ENCODE measurements at places on chromosomes 4 and X. TPM values are rescaled to one million over a fixed set of nuclear protein-coding genes. Genes with fewer than 3 reads are reported as not detected.

The NDST4 gene
- not detected for total RNA-seq

The RGN gene
- total RNA-seq = not detected

The TBX22 gene
- not detected for total RNA-seq

The PF4V1 gene
- not detected for total RNA-seq

The POLN gene
- total RNA-seq = 2.7 TPM

The SPANXB1 gene
- total RNA-seq = not detected

DNA sequence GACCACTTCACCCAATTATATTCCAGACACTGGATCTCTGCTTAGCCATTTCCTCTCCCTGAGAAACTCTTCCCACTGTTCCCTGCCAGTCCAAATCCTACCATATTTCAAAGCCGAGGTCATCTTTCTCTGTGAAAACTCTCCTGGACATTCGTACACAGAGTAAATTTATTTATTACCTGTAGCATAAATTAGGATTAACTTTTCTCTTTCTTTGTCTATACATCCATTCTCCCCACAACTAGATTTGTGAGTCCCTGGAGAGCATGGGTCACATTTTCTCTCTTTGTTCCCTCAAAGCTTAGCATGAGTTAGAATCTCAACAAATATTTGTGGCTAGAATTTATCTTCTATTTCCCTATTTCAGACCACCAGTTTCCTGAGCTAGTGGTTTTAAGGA, 27.8 kb upstream of the SMIM10 start:
- no peaks in the 10 kb centered on the region for H3K4me1 ChIP-seq
- no peaks in the 10 kb centered on the region for H3K27me3 ChIP-seq
- H3K27ac ChIP-seq = no peak overlapping the region
- DNase-seq = no peak

GRCh38 chr4:153159016-153159415, 45.2 kb upstream of the TRIM2 start:
- H3K4me3 ChIP-seq = no peak overlapping the region
- H3K27me3 ChIP-seq = no peaks in the 10 kb centered on the region
- H3K36me3 ChIP-seq = no peaks in the 10 kb centered on the region
- H3K4me1 ChIP-seq = peaks cover 19% of the 10 kb centered on the region

DNA sequence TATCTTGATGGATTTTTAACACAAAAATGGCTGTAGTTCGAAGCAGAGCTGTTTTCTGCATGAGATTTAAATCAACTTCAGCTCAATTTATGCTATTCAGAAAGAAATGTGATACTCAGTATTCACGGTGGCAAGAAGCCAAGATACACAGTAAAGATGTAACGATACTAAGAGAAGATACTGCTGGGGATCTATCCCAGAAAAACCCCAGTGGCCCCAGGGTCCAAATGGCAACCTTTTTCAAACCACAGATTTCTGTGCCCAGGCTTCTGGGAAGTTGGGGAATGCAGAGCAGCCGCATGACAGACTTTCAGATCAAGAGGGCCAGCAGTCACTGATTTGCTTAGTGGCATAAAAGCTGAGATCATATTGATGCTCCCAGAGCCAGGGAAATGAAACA, 353.9 kb downstream of the AFF2 start:
- DNase-seq = no peak
- no peaks in the 10 kb centered on the region for H3K4me1 ChIP-seq
- no peak overlapping the region for H3K27ac ChIP-seq

- no peak overlapping the region for H3K27ac ChIP-seq
- no peak for DNase-seq
- no peaks in the 10 kb centered on the region for H3K4me1 ChIP-seq
- H3K4me3 ChIP-seq = no peak overlapping the region
- no peaks in the 10 kb centered on the region for H3K36me3 ChIP-seq
Measured at GRCh38 chr4:80097400-80098177, 24.6 kb upstream of the ANTXR2 start.

DNA sequence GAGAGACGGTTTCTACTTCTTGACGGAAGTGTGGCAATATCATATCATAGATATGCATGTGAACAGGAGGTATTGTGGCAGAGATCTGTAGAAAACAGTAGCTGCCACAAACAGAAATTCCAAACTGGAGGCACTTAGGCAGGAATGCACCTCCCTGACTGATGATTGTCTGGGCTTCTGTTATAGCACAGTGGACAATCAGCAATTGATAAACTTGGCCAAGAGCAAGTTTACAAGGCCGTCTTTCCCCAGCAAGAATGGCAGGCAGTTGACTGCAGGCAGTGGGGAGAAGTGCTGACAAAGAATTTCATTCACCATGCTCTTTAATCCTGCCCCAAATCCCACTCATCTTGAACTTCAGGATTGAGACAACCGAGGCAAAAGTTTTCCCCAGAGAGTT, 114.4 kb upstream of the STOX2 start:
- no peak overlapping the region for H3K27ac ChIP-seq
- no peaks in the 10 kb centered on the region for H3K36me3 ChIP-seq
- H3K4me1 ChIP-seq = no peaks in the 10 kb centered on the region

DNA sequence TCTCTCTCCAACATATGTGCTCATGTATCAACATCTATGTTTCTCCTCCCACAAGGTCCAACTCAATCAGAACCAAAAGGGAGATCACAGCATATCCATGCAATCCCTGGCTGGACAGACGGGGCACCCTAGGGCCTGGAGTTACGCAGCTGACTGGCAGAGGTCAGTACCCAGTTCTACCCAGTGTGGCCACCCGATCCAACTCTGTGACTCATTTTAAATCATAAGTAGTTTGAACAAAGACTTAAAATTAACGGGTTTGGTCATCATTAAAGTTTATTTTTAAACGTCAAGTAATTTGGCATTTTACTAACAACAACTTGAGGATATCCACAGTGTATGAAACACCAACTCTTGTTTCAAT, 59.5 kb downstream of the APBB2 start:
- H3K4me1 ChIP-seq = no peaks in the 10 kb centered on the region
- no peak overlapping the region for H3K4me3 ChIP-seq
- H3K27me3 ChIP-seq = no peaks in the 10 kb centered on the region
- no peak overlapping the region for H3K27ac ChIP-seq
- DNase-seq = no peak

GRCh38 chr4:175376287-175376977, 435.6 kb downstream of the GPM6A start:
- no peaks in the 10 kb centered on the region for H3K36me3 ChIP-seq
- no peaks in the 10 kb centered on the region for H3K4me1 ChIP-seq
- H3K4me3 ChIP-seq = no peak overlapping the region

DNA sequence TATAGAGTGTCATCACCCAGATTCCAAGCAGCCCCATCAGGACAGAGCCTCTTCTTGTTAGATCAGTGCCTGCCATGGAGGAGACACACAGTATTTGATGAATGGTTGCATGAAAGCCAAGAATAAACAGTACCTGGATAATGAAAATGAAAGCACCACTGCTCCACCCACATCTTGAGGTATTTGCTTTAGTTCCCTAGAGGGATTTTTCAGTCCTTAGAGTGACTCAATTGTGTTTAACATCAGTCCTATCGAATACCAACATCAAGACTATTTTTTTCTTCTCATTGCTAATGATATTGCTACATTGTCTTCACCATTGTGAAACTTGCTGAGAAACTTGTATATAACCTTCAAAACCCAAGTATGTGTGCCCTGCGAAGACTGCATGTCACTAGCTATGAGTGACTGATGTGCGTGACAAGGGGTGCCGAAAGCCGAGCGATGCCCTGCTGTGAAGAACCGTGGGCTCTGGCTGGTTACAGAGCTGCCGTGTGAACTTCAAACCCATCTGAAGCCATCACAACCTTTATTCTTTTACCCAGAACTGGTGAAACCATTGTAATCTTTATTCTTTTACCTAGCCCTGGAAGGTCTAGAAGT, 211.3 kb upstream of the FAT1 start:
- H3K4me3 ChIP-seq = no peak overlapping the region
- H3K4me1 ChIP-seq = peaks cover 12% of the 10 kb centered on the region
- no peaks in the 10 kb centered on the region for H3K36me3 ChIP-seq
- H3K27me3 ChIP-seq = no peaks in the 10 kb centered on the region

DNA sequence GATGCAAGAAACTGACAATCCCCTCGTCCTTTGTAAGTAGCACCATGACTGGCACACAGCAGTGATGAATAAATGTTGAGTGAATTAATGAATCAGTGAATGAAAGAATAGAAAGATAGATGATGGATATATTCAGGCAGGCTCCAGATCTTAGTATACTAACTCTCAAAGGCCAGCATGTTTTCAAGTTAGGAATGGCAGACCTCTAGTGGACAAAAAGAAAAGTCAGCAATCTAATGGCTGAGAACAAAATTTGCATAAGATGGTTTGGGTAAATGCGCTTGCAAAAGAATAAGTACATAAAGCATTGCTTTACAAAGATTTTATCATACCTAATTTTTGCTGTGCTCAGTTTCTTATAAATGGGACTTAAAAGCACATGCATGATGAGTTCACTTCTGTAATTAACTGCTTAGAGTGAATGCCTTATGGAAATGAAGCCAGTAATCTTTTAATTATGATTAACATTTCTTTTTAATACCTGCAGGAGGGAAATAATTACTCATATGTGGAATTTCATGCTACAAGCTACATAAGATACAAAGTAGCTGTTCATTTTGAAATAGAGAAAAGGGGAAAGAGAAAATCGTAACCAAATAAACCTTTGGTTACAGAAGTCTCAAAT, 126.9 kb upstream of the GPRIN3 start:
- no peaks in the 10 kb centered on the region for H3K27me3 ChIP-seq
- H3K4me1 ChIP-seq = peaks cover 8% of the 10 kb centered on the region
- no peak overlapping the region for H3K4me3 ChIP-seq
- H3K36me3 ChIP-seq = no peaks in the 10 kb centered on the region
- no peak overlapping the region for H3K27ac ChIP-seq

DNA sequence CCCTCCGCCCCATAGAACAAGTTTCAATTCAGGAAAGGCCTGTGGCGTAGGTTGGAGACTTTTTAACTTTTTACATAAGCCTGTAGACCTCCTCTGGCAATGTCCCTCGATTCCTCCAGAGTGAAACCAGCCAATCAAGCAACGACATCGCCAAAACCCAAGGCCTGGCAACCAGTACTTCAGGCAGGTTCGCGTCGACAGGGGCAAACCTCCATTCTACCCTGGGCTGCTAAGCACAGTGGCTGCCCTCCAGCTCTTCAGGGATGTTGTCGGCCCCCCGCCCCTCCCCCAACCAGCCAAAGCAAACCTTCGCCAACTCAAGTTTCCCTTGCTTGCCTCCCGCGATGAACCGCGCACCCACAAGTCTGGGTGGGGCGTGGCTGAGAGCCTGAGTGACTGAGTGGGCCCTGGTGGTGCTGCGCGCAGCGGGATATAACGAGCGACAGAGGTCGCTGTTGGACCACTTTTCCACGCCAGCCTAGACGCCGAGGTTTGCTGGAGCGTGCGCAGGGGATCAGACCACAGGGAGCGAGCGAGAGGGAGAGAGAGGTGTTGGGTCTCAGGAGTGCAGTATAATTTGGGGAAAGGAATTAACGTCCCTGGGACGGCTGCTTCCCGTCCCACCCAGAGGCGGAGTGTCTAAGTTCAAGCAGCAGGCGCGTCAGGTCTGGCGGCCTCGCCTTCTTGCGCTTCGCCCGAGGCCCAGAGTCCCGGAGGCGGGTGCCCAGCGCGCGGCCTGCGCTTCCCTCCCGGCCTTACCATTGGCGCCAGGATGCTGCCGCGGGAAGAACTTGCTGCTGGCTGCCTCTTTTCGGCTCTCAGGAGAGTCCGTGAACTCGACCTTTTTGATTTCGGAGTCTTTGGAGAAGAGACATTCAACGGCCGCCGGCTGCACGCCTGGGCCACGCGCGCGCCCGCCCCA, 9.0 kb upstream of the PITX2 start:
- H3K4me3 ChIP-seq = no peak overlapping the region
- H3K36me3 ChIP-seq = no peaks in the 10 kb centered on the region
- H3K27ac ChIP-seq = no peak overlapping the region
- no peaks in the 10 kb centered on the region for H3K4me1 ChIP-seq
- DNase-seq = peak; percentile 91

- no peak for DNase-seq
- H3K27ac ChIP-seq = no peak overlapping the region
- H3K4me1 ChIP-seq = no peaks in the 10 kb centered on the region
- no peaks in the 10 kb centered on the region for H3K36me3 ChIP-seq
- H3K4me3 ChIP-seq = no peak overlapping the region
Measured at GRCh38 chr4:5683566-5683965, 24.8 kb downstream of the EVC2 start.

DNA sequence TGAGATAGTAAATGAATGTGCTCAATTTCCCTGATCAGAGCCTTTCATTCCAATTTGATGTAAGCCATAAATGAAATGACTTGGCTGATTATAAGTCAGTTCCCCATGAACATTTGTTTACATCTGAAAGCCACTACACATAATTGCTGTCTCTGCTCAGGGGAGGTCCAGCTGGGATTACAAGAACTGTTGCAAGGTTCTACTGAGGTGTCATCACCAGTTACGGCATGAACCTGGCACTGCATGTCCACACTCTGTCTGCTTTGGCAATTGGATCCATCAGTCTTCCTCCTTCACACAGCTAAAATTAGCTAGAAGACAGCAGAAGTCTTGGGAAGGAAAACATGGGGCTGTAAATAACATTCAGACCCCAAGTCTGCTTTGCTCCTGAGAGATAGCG, 12.8 kb upstream of the MBNL3 start:
- H3K27ac ChIP-seq = no peak overlapping the region
- H3K4me1 ChIP-seq = no peaks in the 10 kb centered on the region
- H3K27me3 ChIP-seq = no peaks in the 10 kb centered on the region
- no peaks in the 10 kb centered on the region for H3K36me3 ChIP-seq
- H3K4me3 ChIP-seq = no peak overlapping the region
- no peak for DNase-seq

DNA sequence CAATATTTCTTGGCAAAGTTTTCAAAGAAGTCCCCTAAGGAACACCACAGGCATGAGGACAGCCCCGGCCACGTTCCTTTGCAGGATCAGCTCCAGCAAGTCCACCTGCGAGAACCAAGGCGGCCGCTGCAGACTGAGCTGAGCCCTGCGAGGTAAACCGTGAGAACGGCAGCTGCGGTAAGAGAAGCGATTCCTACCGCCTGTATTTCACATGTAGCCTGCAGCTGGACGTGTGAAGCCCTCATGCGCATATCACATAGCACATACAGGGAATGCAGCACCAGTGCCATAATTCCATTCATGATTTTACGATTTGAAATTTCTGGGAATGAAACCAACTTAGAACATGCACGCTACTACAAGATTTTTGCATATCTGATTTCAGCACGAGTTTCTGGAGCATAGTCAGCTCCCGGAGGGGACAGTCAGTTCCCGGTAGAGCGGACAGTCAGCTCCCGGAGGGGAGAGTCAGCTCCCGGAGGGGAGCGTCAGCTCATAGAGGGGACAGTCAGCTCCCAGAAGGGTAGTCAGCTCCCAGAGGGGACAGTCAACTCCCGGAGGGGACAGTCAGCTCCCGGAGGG, 41.7 kb downstream of the FGFRL1 start:
- no peak for DNase-seq
- no peaks in the 10 kb centered on the region for H3K27me3 ChIP-seq
- H3K4me1 ChIP-seq = peaks cover 11% of the 10 kb centered on the region
- H3K36me3 ChIP-seq = no peaks in the 10 kb centered on the region
